GM13977 (cell line): ENCODE measurements at places on chromosomes 6 and 20.

DNA sequence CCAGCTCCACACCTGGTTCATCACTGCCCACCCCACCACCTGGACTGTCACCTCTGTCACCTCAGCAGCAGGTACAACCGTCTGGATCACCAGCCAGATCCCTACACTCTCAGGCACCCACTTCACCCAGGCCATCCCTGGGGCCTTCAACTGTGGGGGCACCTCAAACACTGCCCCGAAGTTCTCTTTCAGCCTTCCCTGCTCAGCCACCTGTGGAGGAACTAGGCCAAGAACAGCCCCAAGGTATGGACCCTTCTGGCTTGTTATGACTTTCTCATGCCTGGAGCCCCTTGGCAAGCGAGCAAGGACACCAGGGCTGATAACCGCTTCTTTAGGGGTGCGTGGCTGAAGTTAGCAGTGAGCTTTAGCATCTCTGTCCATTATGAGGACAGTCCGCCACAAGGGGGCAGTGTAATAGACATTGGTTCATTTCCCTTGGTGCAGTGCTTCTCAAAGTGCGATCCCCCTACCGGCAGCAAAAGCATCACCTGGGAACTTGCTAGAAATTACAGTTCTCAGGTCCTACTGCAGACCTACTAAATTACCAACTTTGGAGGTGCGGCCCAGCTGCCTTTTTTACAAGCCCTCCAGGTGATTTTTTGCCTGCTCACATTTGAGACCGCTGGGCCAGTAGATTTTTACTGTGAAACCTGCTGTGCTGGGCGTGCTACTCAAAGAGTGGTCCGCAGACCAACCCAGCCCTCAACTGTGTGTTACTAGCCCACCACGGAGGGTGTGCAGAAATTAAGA lies 32.5 kb downstream of the PNPLA1 start:
- peak; percentile 88 for DNase-seq

- no peak for DNase-seq
Observed at GRCh38 chr6:5942591-5942990, 64.1 kb downstream of the NRN1 start.

- no peak for DNase-seq
Observed at GRCh38 chr6:300494-301198, 8.4 kb downstream of the DUSP22 start.

DNA sequence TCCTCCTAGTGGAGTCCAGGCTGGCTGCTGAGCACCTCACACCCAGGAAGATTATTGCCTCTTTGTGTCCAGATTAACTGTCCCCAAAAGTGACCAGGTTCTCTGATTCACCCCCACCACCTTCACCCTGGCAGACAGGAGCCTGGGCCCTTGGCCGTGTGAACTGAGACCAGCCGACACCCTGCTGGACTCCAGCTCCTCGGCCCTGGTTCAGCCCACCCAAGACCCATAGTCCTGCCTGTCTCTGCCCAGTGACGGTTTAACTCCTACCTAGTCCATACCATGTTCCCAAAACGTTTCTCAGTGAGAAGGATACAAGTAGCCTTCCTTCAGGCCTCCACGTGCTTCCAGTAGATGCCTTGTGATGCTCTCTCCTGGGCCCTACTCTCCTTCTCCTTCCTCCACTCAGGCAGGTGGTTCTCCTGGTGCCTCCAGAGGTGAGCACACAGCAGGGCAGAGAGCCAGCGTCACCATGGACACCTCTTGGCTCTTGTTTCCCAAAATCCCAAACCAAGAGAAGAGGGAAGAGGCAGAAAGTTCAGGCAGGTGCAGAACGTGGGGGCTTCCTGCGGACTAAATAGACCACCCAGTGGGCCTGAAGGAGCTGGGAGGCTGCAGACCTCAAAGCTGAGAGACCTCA lies 134.4 kb upstream of the CST7 start:
- DNase-seq = no peak

DNA sequence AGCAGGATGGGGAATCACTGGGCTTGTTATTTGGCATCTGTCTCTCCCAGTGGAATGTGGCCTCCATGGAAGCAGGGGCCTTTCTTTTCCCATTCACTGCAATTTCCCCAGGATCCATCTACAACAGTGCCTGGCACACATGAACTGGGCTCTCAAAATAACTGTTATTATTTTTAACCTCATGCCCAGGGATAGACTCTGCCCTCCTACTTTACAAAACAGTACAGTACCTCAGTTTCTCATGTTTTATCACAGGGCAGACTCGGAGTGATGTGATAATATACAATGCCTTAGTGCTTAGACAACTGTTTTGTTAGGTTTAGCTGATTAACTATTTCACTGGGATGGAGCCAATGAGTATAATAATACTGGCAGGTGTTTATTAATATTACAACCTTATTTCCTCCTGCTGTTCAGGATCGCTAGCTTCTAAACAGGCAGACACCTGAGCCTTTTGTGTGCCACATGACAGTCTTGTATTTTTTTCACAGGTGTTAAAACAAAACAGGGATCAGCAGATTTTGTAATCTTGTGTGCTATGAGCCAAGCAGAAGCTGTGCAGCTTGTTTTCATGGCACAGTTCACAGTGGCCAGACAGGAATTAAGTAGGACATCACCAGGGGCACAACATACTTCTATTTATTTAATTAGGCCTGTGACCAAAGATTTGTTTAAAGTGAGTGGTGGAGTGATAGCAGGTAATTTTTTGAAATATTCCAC lies 157.7 kb upstream of the EYA4 start:
- DNase-seq = no peak

DNA sequence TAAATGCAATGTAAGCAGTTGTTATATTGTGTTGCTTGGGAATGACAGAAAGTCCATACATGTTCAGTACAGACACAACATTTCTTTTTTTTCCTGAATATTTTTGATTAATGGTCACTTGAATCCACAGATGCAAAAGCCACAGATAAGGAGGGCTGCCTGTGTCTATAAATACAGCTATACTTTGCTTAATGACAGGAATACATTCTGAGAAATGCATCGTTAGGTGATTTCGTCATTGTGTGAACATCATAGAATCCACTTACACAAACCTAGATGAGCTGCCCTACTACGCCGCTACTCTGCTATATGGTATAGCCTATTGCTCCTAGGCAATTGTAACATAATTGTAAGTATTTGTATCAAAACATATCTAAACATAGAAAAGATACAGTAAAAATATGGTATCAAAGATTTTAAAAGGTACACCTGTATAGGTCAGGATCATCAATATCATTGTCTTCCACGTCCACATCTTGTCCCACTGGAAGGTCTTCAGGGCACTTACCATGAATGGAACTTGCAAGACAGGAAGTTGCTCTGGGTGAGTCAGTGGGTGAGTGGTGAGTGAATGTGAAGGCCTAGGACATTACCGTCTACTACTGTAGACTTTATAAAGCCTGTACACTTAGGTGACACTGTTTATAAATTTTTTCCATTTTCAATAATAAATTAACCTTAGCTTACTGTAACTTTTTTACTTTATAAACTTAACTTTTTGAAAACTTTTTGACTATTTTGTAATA lies 27.9 kb upstream of the POPDC3 start:
- DNase-seq = no peak
